ENCODE measurements at places on chromosomes 1 and 21.

DNA sequence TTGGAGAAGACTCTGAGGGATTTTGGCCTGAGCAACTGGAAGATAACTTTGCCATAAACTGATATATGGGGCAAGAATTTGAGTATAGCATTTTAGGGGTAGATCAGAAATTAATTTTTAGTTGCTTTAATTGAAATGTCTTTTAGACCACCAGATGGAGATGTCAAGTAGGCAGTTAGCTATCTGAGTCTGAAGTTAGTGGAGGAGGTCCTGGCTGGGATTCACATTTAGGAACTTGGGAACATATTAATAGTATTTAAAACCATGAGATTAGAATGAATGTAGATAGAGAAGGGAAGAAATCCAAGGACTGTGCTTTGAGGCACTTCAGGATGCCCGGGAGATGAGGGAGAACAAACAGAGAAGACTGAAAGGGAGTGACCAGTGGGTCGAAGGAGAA, 32.6 kb downstream of the SLC44A3 start:
- H3K4me3 ChIP-seq, result no peak overlapping the region
- H3K27ac ChIP-seq, result no peak overlapping the region
- DNase-seq, result peak; percentile 77
- no peaks in the 10 kb centered on the region for H3K27me3 ChIP-seq
- H3K4me1 ChIP-seq, result peaks cover 3% of the 10 kb centered on the region

GRCh38 chr1:5430911-5431697, 561.1 kb downstream of the NPHP4 start:
- DNase-seq, result no peak
- peaks cover 7% of the 10 kb centered on the region for H3K27me3 ChIP-seq
- no peak overlapping the region for H3K4me3 ChIP-seq
- H3K36me3 ChIP-seq, result no peaks in the 10 kb centered on the region
- H3K4me1 ChIP-seq, result no peaks in the 10 kb centered on the region

- peak overlapping the region; percentile 61 for H3K27ac ChIP-seq
- H3K4me3 ChIP-seq, result no peak overlapping the region
- peaks cover 17% of the 10 kb centered on the region for H3K4me1 ChIP-seq
- H3K36me3 ChIP-seq, result peaks cover 7% of the 10 kb centered on the region
- H3K27me3 ChIP-seq, result no peaks in the 10 kb centered on the region
These were observed 46.6 kb downstream of the SSBP3 start for GRCh38 chr1:54359393-54360162.

- no peak overlapping the region for H3K27ac ChIP-seq
- no peaks in the 10 kb centered on the region for H3K36me3 ChIP-seq
- no peak overlapping the region for H3K4me3 ChIP-seq
- H3K4me1 ChIP-seq, result no peaks in the 10 kb centered on the region
- H3K27me3 ChIP-seq, result no peaks in the 10 kb centered on the region
These were observed 57.4 kb upstream of the CAMK1G start for GRCh38 chr1:209526137-209526536.

GRCh38 chr1:150511551-150511950, 3.6 kb downstream of the ECM1 start:
- H3K36me3 ChIP-seq, result peaks cover 2% of the 10 kb centered on the region
- no peaks in the 10 kb centered on the region for H3K4me1 ChIP-seq
- no peak overlapping the region for H3K4me3 ChIP-seq
- DNase-seq, result no peak

GRCh38 chr21:34583926-34584563, 30.9 kb downstream of the RCAN1 start:
- H3K4me1 ChIP-seq, result peaks cover 6% of the 10 kb centered on the region
- H3K4me3 ChIP-seq, result no peak overlapping the region
- no peak for DNase-seq

DNA sequence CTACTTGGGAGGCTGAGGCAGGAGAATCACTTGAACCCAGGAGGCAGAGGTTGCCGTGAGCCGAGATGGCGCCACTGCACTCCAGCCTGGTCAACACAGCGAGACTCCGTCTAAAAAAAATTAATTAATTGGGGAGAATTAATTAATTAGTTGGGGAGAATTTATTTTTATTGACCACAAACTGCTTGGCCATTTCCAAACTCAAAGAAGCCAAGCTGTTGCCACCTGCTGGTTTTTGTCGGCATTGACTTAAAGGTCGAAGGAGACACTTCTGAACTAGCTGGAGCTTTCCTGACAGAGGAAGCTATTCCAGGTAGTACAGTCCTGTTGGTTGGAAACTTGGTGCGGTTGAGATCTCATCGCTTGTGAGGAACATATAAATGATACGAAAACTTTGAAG, 13.1 kb downstream of the MAP1LC3C start:
- no peaks in the 10 kb centered on the region for H3K27me3 ChIP-seq
- peak; percentile 26 for DNase-seq
- no peaks in the 10 kb centered on the region for H3K4me1 ChIP-seq
- no peak overlapping the region for H3K27ac ChIP-seq

DNA sequence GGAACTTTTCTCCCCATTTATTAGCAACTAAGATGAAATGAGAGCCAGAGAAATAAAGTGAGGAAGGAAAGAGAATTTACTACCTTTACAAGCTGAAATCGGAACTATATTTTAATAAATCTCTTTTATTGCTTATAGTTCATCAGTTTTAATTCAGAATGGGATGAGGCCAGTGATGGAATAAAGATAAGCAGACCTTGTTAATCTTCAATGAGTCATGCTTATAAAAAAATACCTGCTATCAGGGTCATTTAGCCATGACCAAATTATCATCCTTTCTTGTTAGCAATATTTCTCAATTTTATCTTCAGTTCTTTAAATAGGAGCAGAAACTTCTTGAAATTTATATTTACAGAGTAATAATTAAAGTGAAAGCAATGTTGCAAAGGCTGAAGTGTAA, 26.1 kb downstream of the RGS4 start:
- no peak overlapping the region for H3K4me3 ChIP-seq

DNA sequence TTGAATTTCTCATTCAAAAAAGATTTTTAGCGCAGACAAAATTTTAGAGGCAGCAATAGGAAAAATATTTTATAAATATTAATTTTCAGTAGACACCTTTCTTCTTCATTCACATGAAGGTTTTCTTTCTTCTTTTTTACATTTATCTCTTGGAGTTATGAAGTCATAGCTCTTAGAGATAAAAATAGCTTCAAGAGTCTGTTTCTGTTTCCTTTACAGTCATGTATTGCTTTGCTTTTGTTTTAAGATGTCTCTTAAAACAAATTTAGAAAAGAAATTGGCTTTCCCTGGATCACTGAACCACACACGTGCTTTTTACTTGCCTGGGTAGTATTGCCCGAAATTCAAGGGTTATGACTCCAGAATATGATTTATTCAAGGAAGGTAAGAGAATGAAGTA, 369.9 kb upstream of the LRRC7 start:
- no peak overlapping the region for H3K4me3 ChIP-seq
- no peaks in the 10 kb centered on the region for H3K4me1 ChIP-seq
- no peaks in the 10 kb centered on the region for H3K36me3 ChIP-seq
- DNase-seq, result no peak
- no peak overlapping the region for H3K27ac ChIP-seq

DNA sequence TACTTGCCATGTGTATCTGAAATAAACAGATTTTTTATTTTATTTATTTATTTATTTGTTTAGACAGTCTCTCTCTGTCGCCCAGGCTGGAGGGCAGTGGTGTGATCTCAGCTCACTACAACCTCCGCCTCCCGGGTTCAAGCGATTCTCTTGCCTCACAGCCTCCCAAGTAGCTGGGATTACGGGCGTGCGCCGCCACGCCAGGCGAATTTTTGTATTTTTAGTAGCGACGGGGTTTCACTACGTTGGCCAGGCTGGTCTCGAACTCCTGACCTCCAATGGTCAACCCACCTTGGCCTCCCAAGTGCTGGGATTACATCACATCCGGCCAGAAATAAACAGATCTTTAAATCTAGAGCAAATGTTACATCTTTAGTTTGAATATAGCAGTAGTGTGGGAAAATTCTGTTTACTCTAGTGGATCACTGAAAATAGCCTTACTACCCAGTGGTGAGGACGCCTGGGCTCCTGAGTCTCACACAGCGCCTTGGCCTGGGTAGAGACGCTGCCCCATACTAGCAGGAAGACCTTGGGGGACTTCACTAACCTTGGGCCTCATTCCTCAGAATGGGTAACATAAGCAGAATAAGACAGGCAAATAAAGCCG, 709 bp downstream of the GART start:
- H3K4me3 ChIP-seq, result peak overlapping the region; percentile 74
- no peaks in the 10 kb centered on the region for H3K27me3 ChIP-seq
- DNase-seq, result peak; percentile 32
- H3K36me3 ChIP-seq, result peaks cover 4% of the 10 kb centered on the region

DNA sequence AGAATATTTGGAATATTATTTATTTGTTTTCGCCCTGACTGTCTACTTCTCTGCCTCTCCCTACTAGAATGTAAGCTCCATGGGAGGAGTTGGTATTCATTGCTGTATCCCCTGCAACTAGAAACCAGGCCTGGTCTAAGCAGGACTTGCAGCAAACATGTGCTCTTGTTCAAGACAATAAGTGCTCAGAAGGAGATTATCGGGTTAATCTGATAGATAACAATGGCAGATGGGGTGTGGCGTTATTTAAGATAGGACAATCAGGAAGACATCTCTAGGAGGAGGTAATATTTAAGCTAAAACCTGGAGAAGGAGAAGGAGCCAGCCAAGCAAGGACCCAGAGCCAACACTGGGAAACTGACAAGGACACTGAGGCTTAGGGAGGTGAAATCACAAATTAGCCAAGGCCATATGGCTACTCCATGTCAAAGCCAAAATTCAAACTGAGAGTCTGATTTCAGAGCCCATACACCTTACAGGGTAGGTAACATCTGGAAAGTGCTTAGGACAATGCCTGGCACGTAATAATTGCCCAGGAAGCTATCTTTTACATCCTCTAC, 41.5 kb downstream of the STYXL2 start:
- H3K27me3 ChIP-seq, result no peaks in the 10 kb centered on the region
- no peak overlapping the region for H3K27ac ChIP-seq
- H3K4me3 ChIP-seq, result no peak overlapping the region
- DNase-seq, result no peak

DNA sequence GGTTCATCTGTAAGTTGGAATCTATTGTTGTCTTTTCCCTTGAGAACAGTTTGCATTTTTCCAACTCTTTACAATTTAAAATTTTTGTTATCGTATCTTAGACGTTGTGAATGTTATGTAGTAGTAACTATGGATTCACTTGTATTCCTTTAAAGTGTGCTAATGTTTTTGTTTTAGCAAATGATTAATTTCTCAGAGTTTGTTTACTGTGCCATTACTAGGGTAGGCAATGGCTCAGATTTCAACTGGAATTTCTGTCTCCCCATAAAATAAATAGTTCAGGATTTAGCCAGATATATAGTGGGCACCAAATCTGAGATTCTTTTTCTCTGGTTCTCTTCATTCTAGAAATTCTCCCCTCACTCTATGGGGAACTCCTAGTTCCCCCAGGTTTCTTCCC, 896.5 kb downstream of the PLA2G4A start:
- no peaks in the 10 kb centered on the region for H3K4me1 ChIP-seq
- no peaks in the 10 kb centered on the region for H3K36me3 ChIP-seq
- H3K27me3 ChIP-seq, result no peaks in the 10 kb centered on the region
- DNase-seq, result no peak
- no peak overlapping the region for H3K27ac ChIP-seq

DNA sequence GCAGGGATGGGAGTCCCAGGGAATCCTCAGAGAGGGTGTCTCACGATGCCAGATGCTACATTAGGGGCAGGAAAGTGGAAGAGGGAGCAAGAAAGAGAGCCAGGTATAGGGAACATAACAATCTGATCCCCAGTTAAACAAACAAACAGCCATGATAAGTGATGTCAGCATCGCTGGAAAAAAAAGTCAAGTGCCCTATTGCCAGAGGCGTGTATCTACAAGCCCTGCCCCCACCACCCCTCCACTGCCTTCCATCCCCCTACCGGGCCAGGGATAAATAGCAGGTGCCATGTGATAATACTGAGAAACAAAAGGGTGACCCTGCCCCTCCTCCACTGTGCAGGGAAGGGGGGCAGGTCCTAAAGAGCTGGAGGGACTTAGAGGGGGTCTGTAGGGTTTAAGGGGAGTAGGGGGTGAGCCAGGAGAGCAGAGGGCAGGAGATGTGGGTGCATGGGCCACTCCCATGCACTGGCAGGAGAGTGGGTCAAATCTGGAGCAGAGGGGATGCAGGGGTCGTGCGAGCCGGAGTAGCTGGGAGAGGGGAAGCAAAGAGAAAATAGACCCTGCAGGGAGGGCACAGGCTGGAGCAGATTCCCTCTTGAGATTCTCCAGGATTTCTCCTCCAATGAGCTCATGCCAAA, 3.4 kb downstream of the SLC26A9 start:
- H3K27ac ChIP-seq, result no peak overlapping the region
- H3K4me3 ChIP-seq, result no peak overlapping the region
- H3K27me3 ChIP-seq, result no peaks in the 10 kb centered on the region
- no peaks in the 10 kb centered on the region for H3K36me3 ChIP-seq

GRCh38 chr1:219581766-219582165, 31.1 kb downstream of the ZC3H11B start:
- DNase-seq, result peak; percentile 67
- no peaks in the 10 kb centered on the region for H3K27me3 ChIP-seq
- no peaks in the 10 kb centered on the region for H3K4me1 ChIP-seq
- H3K36me3 ChIP-seq, result no peaks in the 10 kb centered on the region
- H3K27ac ChIP-seq, result no peak overlapping the region

DNA sequence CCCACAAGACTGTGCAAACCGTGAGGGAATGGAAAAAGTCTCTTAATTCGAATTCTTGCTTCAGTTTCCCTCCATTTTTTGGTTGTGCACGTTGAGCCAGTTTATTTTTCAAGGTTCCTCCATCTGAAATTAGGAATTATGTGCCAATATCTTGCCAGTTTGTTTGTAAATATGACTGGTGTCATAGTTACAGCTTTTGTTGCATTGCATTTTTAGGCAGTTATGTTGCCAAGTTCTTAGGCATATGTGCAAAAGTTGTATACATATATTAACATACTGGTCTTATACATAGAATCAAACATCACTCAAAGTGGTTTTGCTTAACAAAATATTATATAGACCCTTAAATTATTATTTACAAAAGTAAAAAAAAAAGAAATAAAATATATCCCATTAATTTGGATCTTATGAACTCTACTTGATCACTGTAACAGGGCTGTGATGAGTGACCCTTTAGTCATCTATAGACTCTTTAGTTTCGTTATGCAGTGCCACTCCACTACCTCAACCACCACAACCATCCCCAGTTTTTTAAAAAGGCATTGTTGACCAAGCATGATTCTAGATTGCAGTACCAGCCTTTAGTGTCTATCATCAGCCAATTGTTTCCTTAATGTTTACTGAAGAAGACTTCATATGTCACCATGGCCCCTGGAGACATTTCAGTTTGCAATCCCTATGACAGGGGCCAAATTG, 20.9 kb upstream of the DYNLT5 start:
- H3K4me3 ChIP-seq, result no peak overlapping the region
- H3K4me1 ChIP-seq, result peaks cover 5% of the 10 kb centered on the region
- no peak overlapping the region for H3K27ac ChIP-seq
- H3K27me3 ChIP-seq, result no peaks in the 10 kb centered on the region
- DNase-seq, result peak; percentile 35
